ENCODE measurements at places on chromosomes 4 and X.

DNA sequence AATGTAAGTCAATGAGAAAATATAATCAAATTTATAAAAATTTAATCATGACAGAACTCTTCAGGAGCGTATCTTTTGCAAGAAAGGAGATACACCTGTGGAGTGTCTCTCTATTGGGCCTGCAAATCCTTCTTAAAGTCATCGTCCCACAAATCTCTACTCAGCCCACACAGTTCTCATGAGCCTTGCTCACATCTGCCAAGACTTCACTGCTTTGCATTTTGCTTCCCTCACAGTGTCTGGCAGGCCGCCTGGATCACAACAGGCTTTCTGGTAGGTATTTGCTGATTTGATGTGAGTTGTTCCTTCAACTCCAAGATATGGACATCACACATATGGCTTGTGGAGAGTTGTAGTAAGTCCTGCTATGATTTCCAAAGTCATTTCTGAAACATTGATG, 183.1 kb upstream of the ARX start:
- no peak for DNase-seq

GRCh38 chr4:183014361-183015084, 84.5 kb upstream of the WWC2 start:
- no peak for DNase-seq

GRCh38 chr4:26058537-26058936, 144.5 kb downstream of the SMIM20 start:
- no peak for DNase-seq

GRCh38 chrX:73766431-73766795, 203.4 kb downstream of the CHIC1 start:
- DNase-seq = no peak

- DNase-seq = no peak
Observed at GRCh38 chrX:27466051-27466450, 2.9 kb upstream of the PPP4R3C start.

GRCh38 chrX:2442694-2443093, 58.1 kb downstream of the DHRSX start:
- DNase-seq = no peak
